ENCODE measurements at places on chromosomes 7 and 10. TPM values are rescaled to one million over a fixed set of nuclear protein-coding genes. Genes with fewer than 3 reads are reported as not detected.
A peak's percentile ranks its signal among the peaks of the same experiment; 100 is the strongest.

The CRHR2 gene
- total RNA-seq: 0.57 TPM

The HDAC9 gene
- total RNA-seq: 87.5 TPM

DNA sequence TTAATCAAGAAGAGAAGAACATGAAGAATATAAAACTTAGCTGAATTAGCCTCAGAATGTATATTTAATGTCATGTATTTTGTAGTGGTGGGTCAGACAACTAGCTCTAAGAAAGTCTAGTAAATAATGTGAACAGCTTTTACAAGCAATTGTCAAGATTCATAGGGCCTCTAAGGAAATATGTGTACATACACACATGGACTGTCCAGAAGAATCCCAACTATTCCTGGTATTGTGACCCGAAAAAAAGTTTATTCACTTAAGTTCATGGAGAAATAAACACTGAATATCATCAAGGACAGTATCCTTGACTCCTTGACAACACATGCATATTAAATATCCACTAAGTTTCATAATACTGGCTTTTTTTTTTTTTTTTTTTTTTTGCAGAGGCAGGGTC, 11.4 kb upstream of the TWIST1 start:
- no peak for DNase-seq

The CLRN3 gene
- not detected for total RNA-seq

DNA sequence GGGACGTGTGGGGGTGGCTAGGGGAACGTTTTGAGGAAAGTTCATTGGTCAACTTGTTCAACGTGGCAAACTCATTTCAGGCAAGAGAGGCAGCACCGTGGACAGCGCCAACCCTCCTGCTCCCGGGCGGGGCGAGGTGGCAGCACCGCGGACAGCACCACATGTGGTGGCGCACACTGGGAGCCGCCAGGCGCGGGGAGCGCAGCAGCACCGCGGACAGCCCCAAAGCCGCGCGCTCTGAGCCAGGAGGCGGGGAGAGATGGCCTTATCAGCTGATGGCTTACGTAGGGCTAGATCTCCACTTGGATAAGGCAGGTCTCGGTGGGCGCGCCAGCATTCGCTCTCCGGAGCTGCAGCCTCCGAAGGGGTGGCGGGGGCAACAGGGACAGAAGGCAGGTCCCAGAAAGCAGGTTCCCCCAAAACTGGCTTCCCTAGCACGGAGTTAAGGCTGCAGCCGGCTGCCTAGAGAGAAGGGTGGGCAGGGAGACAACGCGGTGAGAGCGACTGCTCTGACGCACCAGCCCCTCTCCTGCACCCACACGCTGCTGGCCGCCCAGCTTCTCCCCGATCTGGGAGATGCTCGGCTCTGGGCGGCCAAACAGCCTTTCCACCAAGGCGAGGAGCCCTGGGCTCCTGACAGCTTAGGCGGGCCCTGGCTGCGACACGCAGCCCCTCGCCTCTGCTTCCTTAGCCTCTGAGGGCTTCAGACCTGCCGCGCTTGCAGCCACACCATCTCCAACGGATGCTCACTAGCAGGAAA, at the start of gene HTR5A:
Gene HTR5A, plus strand, starts transcription at position 333 of the 760 bp plus-strand sequence. CDS start 576 bp downstream, outside the sequence.
- peak; percentile 79 for DNase-seq

All from cardiac septum (tissue), 1 donor.